RWPE1 (cell line): ENCODE measurements at places on chromosomes 7 and 10.
A peak's percentile ranks its signal among the peaks of the same experiment; 100 is the strongest.

DNA sequence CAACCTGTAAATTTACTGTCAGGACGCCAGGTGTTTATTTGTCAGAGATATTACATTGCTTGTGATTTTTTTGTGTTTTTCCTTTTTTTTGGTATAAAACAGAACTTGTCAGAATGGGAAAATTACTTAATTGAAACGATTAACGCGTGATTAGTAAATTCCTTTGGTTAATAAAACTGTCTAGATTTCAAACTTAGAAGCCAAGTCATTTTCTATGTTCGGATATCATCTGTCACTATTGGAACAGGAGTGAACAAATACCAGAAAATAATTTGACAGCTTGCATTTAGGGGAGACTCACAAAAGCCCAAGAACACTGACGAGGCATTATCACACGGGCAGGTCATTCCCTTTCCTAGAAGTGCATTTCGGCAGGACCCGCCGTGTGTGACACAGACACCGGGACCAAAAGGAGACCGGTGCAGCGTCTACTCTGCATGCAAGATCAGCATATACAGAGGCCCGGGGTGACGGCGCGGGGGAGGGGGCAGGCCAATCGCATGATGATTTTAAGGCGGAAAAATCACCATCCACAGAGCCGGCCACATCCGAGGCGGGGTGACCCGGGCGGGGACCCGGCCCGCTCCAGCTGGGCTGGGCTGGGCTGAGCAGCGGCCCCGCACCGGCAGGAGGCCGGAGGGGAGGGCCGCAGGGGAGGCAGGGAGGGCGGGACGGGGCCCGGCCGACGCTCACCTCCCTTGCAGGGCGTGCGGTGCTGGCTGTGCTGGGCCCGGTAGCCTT is 841 bp downstream of the GLUD1 start:
- DNase-seq = peak; percentile 55

DNA sequence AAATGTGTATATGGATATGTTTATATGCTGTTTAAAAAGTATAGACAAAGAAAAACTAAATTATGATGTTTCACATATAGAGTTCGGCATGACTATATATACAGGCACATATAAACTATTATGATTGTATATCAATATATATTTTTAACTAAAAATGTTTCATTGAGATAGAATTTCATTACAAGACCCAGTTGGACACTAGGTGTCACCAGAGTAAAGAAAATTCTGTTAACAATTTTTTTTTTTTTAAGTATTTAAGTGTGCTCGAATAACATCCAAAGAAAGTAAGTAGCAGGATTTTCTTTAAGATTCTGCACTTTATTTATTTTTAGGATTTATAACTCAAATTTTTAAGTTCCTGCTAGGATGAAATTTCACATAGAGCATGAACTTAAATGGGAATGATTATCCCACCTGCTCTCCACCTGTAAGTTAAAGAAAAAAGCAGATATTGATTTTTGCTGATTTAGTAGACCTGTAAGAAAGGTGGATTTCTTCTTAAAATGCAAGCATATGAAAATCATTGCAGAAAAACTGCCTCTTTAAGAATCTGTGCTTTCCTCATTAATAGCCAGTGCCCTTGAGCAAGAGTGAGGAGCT is 961.5 kb downstream of the PCDH15 start:
- peak; percentile 1 for DNase-seq

DNA sequence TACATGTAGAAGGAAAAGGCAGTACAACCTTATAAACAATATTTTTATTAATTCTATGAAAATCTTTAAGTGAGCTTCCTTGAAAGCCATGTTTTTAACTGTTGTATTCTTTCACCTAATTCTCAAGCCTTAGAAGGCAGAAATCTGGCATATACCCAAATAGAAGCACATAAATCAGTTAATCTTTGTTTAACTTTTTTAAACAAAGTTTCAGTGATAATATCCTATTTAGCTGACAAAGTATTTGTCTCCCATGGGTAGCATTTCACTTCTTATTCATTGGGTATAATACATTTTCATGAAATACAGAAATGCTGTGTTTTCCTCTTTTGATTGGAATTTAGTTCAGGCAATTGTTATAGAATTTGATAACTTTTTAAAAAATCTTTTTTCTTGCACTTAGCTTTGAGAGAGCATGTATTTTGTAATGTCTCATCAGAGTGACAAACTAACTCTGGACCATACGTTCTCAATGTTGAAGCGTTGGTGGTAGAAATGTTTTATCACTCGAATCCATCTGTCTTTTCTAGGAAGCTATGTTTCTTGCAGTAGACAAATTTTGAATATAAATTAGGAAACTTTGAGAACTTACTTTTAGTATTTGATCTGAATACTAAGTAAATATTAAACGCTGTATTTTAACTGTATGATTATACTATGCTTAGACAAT is 78.1 kb downstream of the CREM start:
- no peak for DNase-seq

DNA sequence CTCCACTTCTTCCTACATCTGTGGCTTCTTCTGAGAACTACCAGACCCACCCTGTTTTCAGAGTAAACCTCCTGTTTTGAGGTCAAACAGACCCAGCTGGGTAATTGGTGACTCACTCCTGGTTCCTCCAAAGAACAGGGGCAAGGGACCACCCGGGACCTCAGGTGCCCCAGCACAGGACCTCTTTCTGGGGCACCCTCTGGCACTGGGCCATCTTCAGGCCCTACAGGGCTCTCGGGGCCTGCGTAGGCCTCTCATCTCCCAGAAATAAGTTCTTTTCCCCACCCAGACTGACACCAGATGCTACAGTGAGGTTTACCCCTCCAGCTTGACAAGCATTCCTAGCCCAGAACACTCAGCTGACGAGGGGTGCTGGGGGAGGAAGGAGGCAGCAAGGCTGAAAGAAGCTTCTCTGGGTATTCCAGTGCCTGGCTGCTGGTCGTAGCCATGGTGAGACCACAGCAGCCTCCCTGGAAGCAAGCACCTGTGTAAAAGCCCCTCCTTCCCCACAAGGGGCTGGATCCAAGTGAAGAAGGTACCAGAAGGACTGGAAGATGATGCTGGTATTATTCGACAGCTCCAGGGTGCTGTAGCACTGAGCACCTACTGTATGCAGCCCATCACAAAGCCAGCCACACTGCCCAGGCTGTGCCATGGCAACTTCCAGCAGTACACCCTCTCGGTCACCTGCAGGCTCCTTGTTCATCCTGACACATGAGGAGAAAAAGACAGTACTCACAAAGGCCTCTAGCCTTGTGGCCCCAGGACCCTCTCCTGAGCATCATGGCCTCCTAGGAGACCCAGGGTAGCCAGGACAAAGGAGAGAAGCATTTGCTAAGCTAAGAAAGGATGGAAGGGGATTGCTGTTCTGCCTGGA is 47.4 kb downstream of the ALOX5 start:
- DNase-seq = no peak

GRCh38 chr7:149779502-149779805 is 6.1 kb upstream of the ZNF467 start:
- no peak for DNase-seq

- DNase-seq = no peak
Measured at GRCh38 chr7:485188-486081, 34.2 kb downstream of the PDGFA start.

GRCh38 chr7:138167869-138168296 is 91.6 kb downstream of the AKR1D1 start:
- DNase-seq = no peak

GRCh38 chr7:135129579-135129978 is 18.3 kb upstream of the TMEM140 start:
- DNase-seq = no peak

- DNase-seq = no peak
Measured at GRCh38 chr10:64037071-64037661, 516.0 kb downstream of the REEP3 start.

- DNase-seq = no peak
Measured at GRCh38 chr10:100133801-100134200, 52.0 kb downstream of the ERLIN1 start.

DNA sequence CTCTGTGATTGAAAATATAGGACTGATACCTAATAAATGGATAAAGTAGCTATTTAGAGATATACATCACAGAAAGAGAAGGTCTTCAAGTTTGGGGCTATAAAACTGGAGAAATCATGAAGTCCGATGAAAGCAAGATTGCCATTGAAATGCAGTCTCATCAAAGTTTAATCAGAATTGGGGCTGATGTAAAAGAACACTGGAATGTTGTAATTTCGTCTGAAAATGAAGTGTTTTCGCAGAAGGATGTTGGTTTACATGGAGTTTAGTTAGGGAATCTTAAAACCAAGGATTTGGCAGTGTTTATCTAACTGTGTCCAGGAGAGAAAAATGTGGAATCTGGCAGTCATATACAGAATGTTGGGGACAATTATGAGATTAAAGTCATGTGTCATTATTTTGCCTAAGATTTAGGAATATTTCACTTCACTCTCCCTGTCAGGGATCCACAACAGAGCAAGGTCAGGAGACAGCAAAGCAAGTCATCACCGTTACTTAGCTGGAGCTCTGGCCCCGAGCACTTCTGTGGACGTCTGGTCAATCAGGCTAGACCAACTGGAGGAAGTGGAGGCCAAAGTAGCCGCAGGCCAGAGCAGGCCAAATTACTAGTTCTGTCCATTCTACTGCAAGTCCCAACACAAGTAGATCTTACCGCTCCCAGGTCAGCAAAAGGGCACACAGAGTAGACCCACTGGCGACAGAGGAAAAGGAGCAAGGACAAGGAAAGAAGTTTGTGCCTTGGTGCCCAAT is 37.0 kb downstream of the EPDR1 start:
- no peak for DNase-seq
